ENCODE measurements at places on chromosomes 16 and 17.

GRCh38 chr17:8292639-8293395 lies 2.4 kb downstream of the SLC25A35 start:
- DNase-seq, result no peak

DNA sequence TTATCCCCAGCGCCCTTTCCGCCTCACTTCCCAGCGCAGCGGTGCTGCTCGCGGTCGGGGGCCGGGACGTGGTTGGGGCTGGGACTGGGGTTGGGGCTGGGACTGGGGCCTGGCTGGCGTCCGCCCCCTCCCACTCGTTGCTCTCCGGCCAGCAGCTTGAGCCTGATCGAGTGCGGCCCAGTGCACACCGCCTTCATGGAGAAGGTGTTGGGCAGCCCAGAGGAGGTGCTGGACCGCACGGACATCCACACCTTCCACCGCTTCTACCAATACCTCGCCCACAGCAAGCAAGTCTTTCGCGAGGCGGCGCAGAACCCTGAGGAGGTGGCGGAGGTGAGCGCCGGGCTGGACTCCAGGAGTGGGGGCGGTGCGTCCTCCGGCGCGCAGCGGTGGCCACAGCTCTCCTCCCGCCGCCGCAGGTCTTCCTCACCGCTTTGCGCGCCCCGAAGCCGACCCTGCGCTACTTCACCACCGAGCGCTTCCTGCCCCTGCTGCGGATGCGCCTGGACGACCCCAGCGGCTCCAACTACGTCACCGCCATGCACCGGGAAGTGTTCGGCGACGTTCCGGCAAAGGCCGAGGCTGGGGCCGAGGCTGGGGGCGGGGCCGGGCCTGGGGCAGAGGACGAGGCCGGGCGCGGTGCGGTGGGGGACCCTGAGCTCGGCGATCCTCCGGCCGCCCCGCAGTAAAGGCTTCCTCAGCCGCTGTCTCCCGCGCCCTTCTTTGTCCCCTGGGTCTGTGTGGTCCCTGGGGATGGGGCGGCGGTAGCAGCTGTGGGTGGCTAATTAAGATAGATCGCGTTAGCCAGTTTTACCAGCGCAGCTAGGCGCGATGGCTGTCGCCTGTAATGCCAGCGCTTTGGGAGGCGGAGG lies 1.8 kb downstream of the HSD17B1 start:
- DNase-seq, result peak; percentile 93

DNA sequence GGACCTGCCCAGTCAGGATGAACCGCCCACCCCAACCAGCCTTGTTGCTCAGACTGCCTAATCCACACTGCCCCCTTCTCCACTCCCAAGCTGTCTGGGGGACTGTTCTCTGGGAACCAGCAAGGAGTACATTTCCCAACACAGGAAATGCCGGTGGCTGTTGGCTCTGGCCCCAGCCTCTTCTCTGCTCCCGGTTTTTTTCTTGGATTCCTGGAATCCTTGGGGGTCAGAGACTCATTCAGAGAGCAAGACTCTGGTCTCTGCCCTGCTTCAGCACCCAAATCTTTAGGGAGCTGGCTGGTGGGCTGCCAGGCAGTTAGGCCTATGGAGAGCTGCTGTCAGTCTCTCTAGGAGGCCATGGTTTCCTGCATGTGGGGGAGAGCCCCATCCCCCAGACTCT lies 10.8 kb upstream of the MTMR4 start:
- peak; percentile 88 for DNase-seq

DNA sequence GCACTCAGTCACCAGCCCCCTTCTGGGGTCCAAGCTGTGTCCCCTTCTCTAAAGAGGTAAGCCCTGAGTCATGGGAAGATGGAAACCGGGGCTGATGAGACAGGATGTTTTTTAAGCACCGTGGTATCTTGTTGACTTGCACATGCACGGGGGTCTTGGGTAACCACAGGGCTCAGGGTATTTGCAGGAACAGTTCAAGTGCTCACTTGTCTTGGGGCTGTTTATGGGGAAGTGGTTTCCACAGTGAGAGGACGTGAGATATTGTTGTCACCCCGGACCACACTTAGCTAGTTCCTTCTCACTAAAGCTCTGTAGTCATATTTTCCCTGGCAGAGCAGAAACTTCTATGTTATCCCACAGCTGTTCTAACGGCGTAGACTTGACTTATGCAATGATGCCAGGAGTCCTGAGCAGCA lies 7.7 kb downstream of the CCL3L1 start:
- DNase-seq, result peak; percentile 71

DNA sequence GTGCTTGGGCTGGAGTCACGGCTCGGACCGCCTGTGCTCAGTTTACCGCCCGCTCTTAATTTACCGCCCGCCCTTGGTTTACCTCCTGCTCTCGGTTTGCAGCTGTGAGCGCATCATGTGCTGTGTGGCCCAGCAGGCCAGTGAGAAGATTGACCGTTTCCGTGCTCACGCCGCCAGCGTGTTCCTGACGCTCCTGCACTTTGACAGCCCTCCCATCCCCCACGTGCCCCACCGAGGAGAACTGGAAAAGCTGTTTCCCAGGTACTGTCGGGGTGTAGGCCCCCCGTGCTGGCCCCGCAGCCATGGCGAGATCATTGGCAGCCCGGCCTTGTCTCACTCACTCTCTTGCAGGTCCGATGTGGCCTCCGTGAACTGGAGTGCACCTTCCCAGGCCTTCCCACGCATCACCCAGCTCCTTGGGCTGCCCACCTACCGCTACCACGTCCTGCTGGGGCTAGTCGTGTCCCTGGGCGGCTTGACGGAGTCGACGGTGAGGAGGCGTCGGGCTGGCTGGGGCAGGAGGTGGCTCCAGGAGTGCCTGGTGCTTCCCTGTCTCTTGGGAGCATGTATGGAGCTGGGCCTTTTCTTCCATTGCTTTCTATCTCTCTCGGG lies 89.3 kb upstream of the ZNF750 start:
- no peak for DNase-seq

- no peak for DNase-seq
These were observed 148.3 kb downstream of the KATNIP start for GRCh38 chr16:27698266-27698665.

DNA sequence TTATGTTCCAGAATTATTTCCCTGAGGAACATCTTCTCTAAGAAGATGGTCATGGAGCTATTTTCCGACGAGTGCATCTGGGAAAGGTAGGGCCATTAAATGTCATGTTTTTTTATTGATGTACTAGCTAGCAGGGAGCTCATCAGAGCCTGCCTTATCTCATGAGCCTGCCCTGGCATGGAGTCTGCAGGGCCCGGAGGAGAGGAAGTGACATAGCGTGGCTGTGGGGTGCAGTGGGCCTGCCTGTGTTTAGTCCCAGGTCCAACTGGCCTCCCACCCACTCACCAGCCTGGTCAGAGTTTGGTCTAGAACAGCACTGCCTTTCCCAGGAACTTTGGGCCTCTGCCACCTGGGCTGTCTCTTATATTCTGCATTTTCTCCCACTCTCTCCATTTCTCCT lies 389.8 kb downstream of the SNX29 start:
- DNase-seq, result no peak

DNA sequence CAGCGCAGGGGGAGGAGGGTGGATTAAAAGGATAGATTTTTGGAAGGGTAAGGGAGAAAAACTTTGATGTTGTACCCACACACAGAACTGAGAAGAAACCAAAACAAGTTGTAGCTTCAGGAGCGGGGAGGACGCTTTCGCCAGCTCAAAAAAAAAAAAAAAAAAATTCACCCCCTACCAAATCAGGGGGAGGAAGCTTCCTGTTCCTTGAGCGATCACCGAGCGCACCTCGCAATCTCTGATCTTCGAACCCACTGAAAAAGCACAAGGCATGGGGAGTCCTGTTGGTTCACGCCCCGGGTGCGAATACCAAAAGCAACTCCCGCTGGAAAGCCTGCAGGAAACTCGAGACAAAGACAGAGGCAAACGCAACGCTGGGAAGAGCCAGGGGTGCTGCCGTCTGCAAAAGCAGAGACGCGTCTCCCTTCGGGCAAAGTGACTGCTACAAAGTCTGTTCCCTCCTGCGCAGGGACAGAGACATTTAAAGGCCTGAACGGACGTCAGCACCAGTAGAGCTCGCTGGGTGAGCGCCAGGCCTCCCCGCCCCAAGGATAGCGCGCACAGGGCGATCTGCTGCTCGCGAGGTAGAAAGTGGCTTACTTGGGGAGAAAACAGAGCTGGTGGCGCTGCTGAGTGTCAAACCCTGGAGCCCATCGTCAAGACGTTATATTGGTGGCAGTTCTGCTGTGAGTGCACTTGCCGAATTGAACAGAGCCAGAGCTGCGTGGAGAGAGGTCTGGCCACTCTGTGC lies 190.4 kb downstream of the USP22 start:
- DNase-seq, result no peak

GRCh38 chr16:6684076-6684673 lies 648.5 kb upstream of the RBFOX1 start:
- DNase-seq, result no peak

- no peak for DNase-seq
These were observed 57.8 kb upstream of the CACNG5 start for GRCh38 chr17:66776999-66777688.

DNA sequence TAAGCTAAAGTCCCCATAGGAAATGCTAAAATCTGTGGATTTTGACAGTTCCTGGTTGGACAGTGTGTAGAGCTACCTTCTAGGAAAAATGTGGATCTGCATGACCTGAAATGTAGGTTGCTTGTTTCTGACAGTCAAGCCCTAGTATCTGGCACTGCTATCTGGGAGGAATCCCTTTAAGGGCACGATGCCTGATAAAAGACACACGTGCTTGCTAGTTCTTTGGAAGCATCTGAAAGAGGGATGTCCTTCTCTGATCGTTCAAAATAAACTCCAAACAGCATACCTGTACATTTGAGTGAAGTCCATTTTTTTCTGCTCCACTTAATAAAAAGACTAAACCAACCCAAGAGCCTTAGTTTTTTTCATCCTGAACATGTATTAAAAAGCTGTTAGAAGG lies 101.3 kb downstream of the CDK5R1 start:
- DNase-seq, result no peak

Measured in ascending aorta (tissue), 2 donors.